ENCODE measurements at places on chromosomes 7 and 10.
A peak's percentile ranks its signal among the peaks of the same experiment; 100 is the strongest.

GRCh38 chr7:3464900-3465622 is 164.0 kb downstream of the SDK1 start:
- DNase-seq, result no peak

DNA sequence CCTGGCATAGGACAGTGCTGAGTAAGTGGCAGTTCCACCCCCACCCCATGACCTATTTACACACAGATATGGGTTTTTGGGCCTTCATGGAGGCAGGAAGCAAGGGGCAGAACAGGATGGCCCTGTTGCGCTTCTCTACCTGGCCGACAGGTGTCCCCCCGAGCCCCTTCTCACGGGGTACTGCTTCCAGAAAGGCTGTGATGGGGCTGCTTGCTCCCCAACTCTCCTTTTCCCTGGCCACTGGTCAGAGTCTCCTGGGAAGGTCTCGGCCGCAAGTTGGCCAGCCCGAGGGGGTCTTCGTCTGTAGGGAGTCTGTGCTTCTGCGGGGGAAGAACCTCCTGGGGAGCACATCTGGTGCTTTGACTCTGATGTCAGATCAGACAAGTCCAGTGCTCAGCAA is 139.8 kb upstream of the TNS3 start:
- no peak for DNase-seq

- no peak for DNase-seq
Observed at GRCh38 chr7:670501-671390, 55.8 kb upstream of the DNAAF5 start.

- DNase-seq, result no peak
Observed at GRCh38 chr10:103545771-103546281, 52.3 kb downstream of the NEURL1 start.

DNA sequence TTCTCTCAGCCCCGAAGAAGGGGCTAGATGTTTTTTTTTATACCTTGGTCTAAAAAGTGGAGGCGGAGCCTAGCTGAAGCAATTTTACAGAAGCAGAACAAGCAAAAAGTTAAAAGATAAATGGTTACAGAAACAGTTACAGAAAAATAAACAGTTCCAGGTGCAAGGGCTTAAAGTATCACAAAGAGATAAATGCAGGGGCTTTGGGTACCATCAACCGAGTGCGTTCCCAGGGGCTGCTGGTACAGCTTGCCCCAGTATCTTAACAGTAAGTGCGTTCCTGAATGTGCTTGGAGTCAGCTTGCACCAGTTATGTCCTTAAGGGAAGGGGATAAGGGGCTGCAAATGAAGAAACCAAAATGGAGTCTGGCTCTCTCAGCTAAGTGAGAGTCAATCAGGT is 173.9 kb upstream of the MBL2 start:
- DNase-seq, result no peak

- peak; percentile 52 for DNase-seq
Observed at GRCh38 chr7:16431646-16432424, 10.5 kb upstream of the CRPPA start.

DNA sequence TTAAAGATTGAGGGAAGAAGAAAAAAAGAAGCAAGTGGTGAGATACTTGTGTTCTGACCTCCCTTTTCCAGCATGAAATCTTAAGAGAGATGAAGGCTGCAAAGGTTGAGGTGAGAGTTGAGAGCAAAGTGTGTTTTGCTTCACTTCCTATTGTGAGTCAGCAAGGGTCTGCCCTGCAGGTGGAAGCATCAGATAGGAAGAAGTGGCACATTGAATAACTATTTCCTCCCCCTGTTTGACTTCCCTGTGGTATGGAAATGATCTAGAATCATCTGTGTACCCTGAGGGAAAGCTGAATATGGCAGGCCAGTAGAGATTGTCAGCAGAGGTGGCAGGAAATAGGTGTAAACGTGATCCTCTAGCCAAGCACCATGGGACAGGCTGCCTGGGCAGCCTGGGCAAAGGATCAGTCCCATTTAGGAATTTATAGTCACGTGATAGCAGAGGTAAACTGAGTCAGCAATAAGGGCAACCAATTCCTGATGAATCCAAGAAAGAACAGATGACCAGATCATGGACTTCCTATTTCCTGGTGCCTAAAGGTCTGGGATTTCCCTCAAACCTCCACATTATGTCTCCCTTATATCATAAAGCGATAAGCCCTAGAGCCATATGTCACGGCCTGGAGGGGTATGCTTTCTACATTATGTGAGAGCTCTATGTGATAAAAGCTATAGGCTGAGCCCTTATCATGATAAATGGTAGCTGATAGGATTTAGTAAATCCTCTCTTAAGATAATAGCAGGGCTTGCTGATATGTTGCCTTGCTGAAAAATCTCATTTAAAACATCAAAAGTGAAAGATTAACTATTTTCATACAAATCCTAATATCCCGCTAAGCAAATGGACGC is 287.0 kb downstream of the MDFIC start:
- DNase-seq, result no peak

DNA sequence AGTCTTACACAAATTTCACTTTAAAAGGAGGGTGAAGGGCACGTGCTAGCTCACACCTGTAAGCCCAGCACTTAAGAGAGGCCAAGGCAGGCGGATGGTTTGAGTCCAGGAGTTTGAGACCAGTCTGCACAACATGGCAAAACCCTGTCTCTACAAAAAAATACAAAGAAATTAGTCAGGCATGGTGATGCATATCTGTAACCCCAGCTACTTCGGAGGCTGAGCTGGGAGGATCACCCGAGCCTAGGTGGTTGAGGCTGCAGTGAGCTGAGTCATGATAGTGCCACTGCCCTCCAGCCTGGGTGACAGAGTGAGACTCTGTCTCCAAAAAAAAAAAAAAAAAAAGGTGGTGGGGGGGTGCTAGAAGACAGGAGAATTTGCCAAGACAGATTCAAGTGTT is 237.3 kb upstream of the KLF14 start:
- no peak for DNase-seq

DNA sequence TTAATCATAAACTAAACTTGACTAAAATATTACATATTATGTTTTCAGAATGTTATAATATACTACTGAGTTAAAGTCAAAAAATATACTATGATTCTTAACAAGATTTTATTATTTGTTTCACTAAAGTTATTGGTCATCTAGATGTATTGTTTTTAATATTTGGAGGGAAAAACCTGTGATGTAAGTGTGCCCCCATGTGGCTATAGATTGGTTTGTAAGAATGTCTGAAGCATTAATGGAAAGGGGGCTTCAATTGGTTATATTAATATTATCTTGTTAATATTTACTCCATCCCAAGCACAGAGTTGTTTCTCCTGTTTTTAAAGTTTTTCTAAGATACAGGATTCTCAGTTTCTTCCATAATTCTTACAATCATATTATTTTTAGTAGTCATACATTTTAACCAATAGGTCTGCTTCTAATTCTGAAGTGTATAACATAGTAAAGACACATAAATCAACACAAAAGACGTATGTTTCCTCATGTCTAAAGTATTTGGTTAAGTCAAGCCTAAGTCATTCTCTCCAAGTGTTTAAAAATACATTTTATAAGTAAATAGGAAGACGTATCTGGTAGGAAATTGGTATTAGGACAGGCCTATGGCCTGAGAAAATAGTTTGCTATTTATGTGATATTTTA is 58.0 kb downstream of the GNAT3 start:
- DNase-seq, result no peak

DNA sequence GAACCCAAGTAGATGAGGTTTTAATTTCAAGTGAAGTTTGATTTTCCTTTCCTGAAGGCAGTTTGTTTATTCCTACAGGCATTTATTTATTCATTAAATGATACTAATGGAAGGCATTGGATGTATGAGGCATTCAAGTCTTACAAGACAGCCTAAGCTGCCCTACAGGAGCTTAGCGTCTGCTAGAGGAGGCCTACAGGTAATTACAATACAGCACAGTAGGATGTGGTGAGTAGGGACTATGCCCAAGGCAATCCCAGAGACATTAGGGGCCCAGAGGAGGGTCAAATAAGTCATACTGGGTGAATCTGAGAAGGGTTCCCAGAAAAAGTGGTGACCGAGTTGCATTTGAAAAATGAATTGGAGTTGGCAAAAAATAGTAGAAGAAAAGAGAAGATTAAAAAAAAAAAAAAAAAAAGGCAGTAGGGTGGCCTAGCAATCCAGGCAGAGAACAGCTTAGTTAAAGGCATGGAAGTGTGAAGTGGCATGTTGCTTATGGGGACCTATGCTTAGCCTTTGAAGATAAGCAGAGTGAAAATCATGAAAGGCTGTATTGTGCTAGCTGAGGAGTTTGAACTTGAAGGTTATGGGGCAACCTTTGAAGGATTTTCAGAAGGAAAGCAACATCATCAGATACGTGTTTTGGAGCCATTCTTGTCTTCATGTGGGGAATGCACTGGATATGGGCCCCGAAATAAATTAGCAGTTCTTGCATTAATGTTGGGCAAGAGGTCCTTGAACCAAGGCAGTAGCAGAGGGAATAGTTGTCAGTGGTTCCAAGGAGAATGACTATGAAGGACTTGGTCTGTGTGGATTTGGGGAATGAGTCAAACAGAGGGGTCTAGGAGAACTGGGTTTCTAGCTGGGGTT is 65.5 kb downstream of the SNX10 start:
- no peak for DNase-seq

DNA sequence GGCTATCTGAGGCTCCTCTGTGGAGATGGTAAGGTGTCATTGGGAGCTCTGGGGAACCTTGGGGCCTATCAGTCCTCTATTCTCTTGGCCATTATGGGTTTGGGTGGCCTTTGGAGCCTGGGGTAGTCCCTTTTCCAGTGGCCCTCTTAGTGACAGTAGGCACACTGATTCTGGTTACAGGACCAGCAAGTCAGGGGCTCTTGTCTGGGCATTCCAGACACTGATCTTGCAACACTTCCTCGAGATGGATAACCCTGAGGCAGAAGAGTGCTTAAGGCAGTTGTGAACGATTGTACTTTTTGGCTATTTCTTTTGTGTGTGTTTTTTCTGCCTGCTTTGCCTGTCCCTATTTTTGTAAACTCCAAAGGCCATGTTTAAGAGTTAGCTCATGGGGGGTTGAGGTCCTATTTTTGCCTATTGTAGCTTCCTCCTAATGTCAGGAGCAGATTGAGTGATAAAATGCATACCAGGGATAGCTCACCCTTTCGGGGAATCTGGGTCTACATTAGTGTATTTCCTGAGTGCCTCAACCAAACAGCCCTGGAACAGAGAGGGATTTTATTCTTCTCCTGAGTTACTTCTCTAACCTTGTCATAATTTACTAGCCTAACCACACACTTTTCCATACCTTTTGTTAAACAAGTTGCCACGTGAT is 61.2 kb downstream of the PRKAR2B start:
- DNase-seq, result no peak

GRCh38 chr7:28565980-28566379 is 153.7 kb downstream of the CREB5 start:
- no peak for DNase-seq

DNA sequence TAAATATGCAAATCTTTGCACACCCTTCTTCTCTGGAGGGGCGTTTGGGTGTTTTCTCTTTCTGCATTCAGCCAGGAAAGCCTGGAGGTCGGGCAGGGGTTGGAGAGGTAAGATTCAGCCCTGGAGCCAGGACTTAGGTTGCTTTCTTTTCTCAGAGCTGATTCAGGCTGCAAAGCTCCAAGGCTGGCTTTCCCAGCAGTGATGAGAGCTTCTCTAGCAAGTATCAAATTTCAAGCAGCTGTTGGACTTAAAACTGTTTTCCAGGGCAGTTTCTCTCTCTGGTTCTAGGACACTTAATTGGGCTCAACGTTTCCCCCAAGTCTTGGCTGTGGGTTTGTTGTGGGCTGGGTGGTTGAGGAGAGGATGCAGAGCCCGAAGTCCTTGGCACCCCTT is 608 bp downstream of the AKR1B10 start:
- no peak for DNase-seq

DNA sequence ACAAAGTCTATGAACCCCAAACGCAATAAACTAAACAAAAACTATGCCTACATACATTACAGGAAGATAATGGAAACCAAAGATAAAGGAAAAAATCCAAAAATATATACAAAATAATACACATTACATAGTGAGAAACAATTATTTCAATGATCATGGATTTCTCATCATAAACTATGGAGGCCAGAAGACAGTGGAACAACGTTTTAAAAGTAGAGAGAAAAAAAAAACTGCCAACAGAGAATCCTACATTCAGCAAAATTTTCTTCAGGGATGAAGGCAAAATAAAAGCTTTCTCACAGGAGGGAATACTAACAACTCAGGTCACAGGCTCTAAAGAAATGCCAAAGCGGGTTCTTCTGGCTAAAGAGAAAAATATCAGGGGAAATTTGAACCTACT is 42.9 kb upstream of the FAM13C start:
- DNase-seq, result no peak

DNA sequence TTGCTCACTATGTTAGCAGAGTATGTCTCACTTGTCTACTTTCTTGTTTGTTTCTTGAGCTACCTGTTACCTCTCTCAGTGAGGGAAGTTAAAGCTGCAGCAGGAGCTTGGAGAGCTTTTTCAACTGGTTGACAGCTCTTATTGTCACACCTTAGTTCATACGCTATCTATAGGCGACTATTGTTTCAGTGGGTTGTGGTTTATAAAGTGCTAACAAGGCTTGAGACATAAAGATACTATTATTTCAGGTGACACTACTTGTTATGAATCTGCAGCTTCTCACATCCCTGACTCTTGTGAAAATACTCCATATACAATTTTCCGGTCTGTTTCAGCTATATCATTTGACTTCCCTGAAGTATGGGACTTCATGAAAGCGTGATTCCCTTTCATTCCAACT is 167.4 kb downstream of the CSTF2T start:
- no peak for DNase-seq

GRCh38 chr7:150997075-150997511 is 6.3 kb downstream of the NOS3 start:
- no peak for DNase-seq

DNA sequence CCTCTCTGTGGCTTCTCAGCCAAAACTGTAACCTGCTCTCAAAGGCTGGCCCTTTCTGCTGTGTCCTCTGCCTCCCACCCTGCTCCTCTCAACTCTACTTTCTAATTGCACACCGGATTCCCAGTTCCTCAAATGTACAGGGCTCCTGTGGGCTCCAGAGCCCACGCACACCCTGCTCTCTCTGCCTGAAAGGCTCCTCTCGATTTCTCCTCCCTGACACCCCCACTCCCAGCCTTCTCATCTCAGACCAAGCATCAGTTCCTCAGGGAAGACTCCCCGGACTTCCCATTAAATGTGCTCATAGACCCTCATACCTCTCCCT is 111.7 kb upstream of the STEAP1B start:
- no peak for DNase-seq

- DNase-seq, result no peak
Observed at GRCh38 chr7:101169110-101169837, 3.9 kb upstream of the VGF start.

GRCh38 chr10:47346581-47347302 is 1.4 kb upstream of the RBP3 start:
- DNase-seq, result no peak
